ENCODE measurements at places on chromosomes 5 and 9.

- DNase-seq: no peak
Observed at GRCh38 chr9:134026581-134026980, 1.3 kb downstream of the BRD3OS start.

DNA sequence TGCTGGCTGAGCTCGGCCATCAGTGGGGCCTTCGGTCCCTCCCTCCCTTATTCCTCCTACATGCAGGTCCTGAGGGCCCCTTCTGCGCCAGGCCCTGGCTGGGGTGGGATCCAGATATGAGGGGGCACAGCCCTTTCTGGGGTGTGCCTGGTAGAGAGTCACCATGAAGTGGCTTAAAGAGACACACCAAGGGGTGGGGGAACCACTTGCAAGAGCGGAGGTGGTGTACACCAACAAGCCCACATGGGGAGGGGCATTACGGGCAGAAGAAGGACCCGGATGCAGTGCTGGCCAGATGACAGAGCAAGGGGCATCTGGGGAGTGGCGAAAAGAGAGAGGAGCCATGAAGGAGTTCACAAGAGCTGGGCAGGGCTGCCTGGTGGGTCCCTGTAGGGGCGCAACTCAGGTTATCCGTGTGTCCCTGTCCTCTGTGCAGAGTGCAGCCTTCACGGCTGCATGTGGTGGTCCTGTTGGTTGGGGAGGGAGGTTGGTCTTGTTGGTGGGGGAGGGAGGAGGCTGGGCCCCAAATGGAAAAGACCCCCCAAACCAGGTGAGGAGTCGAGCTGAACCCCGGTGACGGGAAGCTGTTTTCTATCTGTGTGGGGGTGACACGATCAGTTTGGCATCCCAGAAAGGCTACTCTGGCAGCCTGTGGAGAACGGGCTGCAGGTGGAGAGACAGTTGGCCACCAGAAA, 158.1 kb downstream of the DAB2IP start:
- no peak for DNase-seq

GRCh38 chr5:17398431-17398830, 99.6 kb upstream of the TAF11L2 start:
- DNase-seq: no peak

GRCh38 chr5:109299557-109299956, 110.2 kb downstream of the PJA2 start:
- no peak for DNase-seq

GRCh38 chr5:10501554-10502075, 59.9 kb downstream of the ROPN1L start:
- DNase-seq: no peak

- no peak for DNase-seq
Observed at GRCh38 chr9:87711857-87712800, 13.8 kb upstream of the CTSL start.

DNA sequence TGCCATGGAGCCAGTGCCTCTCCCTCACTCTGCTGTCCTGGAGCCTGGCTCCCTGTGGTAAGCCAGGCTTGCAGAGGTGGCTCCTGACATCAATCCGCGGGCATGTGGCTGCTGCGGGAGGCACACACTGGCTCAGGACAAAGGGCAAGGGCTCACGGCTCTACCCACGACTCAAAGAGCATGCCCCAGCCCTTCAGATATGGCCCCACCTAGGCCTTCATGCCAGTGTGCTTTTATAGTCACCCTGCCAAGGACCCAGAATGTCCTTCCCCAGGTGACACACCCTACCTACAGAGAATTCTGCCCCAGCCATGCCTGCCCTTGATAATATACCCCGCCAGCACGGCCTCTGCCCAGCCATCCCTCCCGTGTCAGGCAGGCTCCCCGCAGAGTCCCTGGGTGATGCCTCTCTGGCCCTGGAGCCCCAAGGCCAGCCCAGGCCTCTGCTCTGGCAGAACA, 1.6 kb downstream of the MGAT4B start:
- no peak for DNase-seq

- DNase-seq: no peak
Observed at GRCh38 chr5:174550026-174550425, 174.4 kb upstream of the MSX2 start.

DNA sequence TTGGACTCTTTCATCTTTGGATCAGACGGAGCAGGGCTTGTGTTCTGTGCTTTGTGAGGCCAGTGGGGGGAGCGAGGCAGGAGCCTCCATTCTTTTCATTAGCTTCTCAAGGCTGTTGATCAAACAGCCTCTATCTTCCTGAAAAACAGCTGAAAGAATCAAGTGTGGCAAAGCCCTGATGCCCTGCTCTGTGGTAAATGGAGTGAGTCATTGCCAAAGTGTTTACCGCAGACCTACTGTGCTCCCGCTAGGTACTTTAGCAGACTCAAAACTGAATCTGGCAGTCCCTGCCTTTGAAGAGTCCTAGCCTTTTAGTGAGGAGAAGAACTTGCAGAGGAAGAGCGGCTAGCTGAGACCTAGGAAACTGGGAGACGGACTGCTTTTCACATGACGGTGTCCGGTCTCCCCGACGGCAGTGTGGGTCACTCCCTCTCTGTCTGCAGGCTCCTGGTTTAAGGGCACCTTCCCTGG, 3.3 kb downstream of the ANKRD33B start:
- no peak for DNase-seq

- no peak for DNase-seq
Observed at GRCh38 chr9:121196389-121196788, 5.3 kb downstream of the RAB14 start.

GRCh38 chr5:160635046-160635445, 213.4 kb downstream of the PTTG1 start:
- no peak for DNase-seq

DNA sequence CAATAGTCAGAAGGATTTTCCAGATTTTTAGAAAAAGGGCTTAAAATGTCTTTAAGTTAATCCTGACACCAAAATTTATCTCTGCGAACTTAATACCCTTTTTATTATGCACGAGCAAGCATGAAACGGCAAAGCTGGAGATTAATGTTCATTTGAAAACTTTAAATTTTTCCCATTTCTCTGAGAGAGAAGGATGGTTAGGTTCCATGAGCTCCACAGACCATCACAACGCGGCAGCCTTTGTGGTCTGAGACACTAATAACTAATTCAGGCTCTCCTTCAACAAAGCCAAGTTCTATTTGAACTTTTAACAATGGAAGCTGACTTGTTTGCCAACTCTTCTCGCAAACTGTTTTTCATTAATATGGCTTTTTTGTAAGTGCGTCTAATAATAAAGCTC, 94.7 kb downstream of the MYO10 start:
- no peak for DNase-seq

GRCh38 chr5:56095579-56096102, 100.9 kb upstream of the IL6ST start:
- no peak for DNase-seq

GRCh38 chr5:126368239-126368812, 54.9 kb upstream of the GRAMD2B start:
- no peak for DNase-seq

- no peak for DNase-seq
Observed at GRCh38 chr9:123081824-123082223, 48.4 kb downstream of the GPR21 start.

- DNase-seq: no peak
Observed at GRCh38 chr5:41748631-41749030, 121.6 kb downstream of the OXCT1 start.

GRCh38 chr5:76180814-76181805, 97.9 kb downstream of the SV2C start:
- DNase-seq: no peak

DNA sequence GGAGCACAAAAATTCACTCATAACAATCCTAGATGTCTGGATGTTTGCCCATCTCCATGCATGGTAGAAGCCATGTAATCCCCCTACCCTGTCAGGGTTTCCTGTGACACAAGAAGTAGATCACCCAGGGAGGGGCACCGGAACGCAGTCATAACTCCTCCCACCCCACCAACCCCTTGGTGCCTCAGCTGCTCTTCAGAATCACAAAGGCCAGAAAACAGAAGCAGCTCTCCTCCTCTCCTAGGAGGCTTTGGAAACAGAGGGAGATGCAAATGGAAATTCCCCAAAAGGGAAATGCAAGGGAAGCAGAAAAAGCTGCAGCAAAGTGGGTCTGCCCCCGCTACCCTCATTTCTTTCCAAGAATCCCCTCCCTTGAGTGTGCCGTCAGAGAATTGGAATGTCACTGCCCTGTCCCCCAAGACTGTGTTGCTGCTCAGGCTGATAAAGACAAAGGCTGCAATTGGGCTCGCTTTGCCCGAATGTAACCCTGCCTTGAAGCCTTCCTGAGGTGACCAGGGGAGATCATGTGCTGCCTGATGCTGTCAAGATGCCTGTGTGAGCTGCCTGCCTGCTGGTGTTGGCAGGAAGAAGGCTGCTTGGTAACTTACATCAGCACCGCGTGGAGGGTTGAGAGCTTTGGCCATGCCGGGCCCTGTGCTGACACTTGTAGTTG, 65.5 kb upstream of the ABCA1 start:
- peak; percentile 72 for DNase-seq

- DNase-seq: no peak
Observed at GRCh38 chr9:30172206-30172605, 2212.2 kb upstream of the ACO1 start.

DNA sequence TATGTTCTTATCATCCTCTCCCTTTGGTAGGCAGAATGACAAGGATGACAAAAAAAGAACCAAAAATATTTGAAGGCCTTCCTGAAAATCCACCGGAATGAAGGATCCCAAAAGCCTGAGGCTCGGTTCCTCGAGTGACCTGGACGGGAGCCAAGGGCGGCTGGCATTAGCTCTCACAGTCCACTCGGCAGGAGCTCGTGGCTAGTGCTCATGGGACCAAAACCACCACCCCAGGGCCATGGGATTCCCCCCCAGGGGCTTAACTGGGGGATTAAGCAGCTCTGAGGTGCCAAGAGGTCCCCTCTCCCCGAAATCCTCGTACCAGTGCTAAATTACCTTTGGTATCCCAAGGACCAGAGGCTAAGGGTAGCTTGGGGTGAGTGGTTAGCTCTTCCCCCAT, 586 bp upstream of the PDZD2 start:
- DNase-seq: peak; percentile 51

GRCh38 chr5:153792305-153792704, 246.4 kb downstream of the FAM114A2 start:
- no peak for DNase-seq

DNA sequence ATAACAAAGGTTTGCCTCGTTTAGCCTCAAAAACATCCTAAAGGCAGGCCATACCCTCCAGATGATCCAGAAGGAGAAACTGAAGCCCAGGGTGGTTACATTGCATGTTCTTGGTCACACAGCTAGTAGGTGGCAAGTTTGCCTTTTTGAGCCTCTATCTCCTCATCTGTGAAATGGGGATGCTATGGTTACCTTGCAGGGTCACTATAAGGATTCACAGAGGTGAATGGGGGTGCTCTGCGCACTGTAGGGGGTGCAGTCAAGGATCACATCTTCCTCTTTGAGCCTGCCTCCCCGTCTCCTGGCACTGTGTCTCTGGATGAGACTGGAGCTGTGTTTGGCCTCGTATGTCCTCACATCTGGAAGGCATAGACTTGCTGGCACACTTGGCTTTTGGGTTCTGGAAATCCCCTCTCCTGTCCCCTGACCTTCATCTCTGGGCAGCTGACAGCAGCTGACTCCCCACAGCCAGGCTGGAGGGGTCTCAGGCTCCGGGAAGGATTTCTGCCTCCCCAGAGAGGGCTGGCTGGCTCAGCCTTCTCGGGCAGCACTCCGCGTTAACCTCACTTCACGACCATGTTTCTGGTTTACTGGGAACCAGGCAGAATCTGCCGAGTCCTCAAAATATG, 167.7 kb downstream of the RGS3 start:
- DNase-seq: no peak

GRCh38 chr9:130660683-130661450, 3.5 kb upstream of the PRDM12 start:
- DNase-seq: no peak

- DNase-seq: no peak
Observed at GRCh38 chr5:76450054-76450453, 47.0 kb downstream of the IQGAP2 start.

DNA sequence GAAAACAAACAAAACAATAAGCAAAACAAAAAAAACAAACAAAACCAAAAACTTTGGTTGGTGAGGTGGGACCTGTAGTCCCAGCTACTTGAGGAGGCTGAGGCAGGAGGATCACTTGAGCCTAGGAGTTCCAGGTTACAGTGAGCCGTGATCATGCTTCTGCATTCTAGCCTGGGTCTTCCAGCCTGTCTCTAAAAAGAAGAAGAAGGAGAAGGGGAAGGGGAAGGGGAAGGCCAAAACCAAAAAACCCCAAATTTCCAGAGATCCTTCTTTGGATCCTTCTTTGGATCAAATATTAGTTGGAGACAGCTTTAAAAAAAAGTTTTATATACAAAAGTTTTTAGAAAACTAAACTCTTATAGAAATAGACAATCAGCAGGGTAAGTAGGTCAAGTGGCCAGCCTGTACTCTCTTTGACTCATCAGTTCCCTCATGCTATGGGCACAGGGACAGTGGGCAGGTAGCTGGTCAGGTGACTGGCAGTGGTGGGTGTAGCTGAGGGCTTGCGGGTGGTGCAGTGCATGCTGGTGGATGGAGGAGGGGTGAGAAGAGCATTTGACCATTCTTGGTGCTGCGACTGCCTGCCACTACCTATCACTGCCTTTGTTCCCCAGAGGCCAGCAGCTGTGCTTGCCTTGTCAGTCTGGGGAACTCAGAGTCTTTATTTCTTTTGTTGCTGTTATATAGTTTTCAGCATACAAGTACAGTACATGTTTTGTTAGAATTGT, 12.6 kb downstream of the RCL1 start:
- DNase-seq: no peak

DNA sequence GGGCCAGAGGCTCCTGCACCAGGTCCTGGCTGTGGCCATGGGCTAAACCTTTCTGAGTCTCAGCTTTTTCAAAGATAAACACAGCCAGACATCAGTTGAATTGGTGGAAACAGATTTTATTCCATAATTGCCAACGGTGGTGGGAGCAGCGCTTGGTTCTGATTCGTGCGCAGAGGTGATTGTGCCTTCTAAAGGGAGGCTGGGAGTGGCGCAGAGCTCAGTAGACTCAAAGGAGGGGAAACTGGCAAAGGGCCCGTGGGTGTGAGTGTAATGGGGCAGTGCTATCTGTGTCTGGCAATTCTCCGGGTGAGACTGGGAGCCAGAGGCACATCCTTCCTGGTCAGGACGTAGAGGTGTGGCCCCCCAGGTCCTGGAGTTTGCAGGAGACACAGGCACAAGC, 169.4 kb upstream of the PPP1R26 start:
- DNase-seq: no peak

DNA sequence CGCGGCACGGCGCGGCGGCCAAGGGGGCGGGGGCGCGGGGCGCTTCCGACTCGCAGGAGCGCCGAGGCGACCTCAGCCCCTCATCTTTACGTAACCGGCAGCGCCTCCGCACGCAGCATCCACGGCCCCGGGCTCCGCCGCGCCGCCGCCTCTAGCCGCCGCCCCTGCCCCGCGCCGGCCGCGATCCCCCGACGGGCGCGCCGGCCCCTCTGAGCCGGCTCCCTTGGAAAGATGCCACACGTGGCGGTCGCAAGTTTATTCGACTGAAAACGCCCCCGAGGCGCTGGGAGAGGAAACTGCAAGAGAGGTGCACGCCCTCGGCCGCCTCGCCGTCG, 1.0 kb downstream of the KLF9 start:
- no peak for DNase-seq

GRCh38 chr9:86639287-86639686, 285.1 kb upstream of the TUT7 start:
- DNase-seq: no peak

Measured in putamen (tissue), 1 donor.